ENCODE measurements at places on chromosomes 3 and 15.
A peak's percentile ranks its signal among the peaks of the same experiment; 100 is the strongest.

DNA sequence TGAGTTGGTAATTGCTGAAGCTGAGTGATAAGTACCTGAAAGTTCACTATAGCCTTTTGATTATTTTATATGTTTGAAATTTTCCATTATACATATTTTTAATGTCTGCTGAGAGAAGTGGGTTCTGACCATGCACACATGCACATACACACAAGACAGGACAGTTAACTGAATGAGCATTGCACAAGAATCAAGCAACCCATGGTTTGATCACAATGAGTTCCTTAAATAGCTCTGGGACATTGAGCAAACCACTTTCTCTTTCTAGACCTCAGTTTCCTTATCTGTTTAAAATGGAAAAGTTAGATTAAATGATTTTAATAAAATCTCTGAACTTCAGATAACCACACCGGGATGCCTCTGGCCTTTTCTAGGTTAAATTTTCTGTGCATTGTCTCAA, 26.7 kb downstream of the SNTN start:
- no peak for DNase-seq

- DNase-seq, result no peak
Observed at GRCh38 chr3:123064914-123065313, 1.9 kb upstream of the PDIA5 start.

DNA sequence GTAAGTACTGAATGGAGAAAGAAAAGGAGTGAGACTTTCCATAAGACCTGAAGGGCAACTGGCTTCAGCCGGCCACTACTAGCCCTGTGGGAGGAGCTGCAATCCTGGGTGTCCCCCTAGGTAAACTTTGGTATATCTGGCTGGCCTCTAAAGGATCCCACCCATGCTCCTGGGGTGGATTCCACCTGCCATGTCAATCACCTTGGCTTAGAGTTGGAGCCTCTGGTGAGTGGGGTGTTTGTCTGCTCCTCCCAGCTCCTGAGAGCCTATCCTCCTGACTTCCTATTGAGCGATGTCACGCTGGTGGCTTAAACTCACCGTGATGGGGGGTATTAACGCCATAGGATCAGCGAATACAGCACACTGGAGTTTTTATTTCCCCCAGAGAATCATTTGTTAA, 2.6 kb downstream of the SPTBN5 start:
- DNase-seq, result no peak

GRCh38 chr3:116815831-116816588, 106.4 kb downstream of the TUSC7 start:
- no peak for DNase-seq

GRCh38 chr3:72035606-72036005, 250.7 kb upstream of the PROK2 start:
- no peak for DNase-seq

DNA sequence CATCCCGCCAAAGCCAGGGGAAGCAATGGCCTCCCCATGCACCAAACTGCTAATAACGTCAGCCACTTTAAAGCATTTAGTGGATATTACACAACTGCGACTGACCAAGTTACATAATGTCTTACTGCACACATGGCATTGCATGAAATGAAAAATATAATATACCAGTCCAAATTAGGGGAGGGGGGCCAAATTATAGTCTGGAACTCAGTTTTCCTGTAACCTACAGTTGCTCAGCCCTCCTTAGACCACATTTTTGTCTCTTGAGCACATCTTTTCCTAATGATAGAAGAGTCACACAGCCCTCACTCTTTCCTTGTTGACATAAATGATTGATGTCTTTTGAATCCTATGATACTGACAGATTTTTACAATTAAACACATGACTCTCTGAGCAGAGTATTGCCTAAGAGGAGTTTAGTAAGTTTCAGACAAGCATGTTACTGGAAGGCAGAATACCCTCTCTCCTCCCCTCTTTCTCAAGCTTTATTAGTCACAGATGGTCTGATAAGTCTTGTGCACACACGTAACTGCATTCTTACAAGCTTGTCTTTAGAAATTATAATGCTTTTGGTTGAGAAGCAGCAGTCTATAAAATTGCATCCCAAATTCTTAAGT, 1.1 kb upstream of the PLD1 start:
- DNase-seq, result peak; percentile 97

DNA sequence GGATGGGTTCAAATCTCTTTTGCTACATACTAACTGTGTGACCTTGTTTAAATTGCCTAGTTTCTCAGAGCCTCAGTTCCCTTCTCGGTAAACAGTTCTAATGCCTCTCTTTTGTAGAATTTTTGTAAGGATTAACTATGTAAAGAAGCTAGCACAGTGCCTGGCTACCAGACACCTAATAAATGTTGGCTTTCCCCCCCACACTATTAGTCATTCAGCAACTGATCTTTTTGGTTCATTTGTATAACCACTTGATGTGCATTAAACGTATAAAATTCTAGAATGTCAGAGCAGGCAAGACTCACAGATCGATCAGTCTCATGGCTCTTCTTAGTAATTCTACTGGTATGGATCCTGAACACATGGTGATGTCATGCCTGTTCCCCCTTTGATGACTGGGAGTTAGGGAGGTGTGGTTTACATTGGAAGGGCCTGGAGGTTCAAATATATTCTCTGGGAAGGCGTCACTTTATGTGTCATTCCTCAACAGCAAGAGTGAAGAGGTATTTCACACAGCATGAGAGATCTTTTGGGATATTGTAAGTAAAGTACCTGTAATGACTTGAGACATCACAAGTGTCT, 6.5 kb downstream of the TAGLN3 start:
- DNase-seq, result peak; percentile 69

DNA sequence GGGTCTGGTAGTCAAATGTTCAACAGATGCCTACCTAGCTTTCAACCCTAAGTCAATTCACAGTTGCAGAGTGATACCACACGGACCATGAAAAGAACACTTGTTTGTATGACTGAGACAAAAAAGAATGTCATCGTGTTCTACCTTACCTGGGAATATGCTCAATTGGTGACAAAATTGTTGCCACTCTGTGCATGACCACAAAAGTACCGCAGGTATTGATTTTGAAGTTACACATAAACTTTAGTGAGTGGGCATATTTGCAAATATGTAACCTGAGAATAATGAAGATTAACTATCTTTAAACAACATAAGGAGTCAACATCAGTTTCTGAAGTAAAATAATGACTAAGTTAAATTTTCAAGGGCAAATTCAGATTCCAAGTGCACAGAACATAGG, 53.4 kb upstream of the SNRPN start:
- DNase-seq, result no peak

DNA sequence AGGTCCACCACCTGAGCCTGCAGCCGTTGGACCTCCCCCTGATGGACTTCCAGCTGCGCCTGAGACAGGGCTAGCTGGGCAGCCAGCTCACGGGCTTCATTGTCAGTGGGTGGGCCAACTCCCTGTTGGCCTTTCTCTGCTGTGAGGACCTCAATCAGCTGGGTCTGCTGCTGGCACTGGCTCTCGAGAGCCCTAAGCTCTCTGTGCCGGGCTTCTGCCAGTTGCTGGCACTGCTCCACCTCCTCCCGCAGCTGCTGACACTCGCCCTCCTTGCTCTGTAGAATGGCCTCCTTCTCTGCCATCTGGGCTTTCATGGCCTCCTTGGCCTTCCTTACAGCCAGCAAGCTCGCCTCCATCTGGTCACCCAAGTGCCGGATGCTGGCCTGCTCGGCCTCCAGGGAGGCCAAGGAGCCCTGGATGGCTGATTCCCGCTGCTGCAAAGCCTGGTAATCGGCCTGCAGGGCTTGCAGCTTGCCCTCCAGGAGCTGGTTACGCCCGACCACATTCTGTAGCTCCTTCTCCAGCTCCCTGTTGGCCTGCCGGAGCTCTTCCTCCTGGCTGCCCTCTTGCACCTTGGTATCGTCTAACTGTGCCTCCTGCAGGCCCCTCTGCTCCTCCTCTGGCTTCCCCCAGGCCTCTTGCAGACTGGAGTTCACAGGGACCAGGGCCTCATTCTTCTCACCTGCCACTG, 23.8 kb downstream of the CXCR6 start:
- no peak for DNase-seq

- DNase-seq, result no peak
Observed at GRCh38 chr15:94042180-94042928, 189.0 kb upstream of the MCTP2 start.

GRCh38 chr15:58229297-58229768, 91.2 kb downstream of the AQP9 start:
- no peak for DNase-seq

DNA sequence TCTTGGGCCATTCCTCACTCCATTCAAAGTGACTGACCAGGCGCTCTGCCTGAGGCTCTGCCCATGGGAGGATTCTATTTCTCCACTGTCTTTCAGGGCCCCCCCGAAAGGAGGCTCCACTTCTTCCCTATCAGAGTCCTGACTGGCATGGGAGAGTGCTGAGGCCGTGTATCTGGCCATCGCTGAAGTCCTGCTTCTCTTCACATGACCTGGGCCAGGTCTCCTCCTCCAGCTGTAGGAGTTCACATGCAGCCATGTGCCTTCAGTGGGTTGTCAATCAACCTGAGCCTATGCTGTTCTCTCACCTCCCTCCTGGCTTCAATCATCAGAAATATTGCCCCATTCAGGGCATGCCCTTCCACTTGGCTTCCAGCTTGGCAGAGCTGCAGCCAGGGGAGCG, 12.8 kb upstream of the APBA2 start:
- no peak for DNase-seq

DNA sequence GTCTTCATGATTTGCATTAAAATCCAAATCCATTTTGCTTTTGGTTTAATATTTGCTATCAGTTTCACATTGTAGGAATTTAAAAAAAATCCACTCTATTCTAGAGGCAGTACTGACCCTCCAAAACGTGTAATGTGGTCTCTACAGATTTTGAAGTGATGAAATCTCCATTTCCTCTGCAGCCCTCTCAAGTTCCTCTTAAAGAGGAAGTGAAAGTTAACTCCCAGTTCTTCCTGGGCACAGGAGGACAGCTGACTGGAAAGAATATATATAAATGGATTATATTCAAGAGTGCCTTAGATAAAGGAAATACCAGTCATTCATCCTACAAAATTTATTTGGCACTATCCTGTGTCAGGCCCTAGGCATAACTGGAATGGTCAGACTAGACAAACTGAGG, 83.5 kb upstream of the PLCL2 start:
- no peak for DNase-seq

DNA sequence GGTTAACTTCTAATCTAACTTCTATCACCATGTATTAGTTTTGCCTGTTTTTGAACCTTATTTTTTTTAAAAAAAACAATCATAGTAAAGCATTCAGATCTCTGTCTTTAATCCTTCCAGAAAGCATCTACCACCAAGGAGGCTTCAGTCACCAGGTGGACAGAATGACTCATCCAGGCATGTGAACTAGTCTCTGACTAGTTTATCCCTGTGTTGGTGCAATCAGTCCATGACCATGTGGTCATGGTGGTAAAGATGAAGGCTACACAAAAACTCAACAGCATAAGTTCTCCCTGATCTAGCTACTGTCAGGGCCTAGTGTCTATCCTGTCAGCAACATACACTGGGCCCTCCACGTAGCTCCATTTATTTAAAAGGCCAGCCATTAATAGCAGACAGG, 750.6 kb downstream of the AGBL1 start:
- DNase-seq, result no peak

- DNase-seq, result no peak
Observed at GRCh38 chr3:34077417-34078195, 279.2 kb downstream of the PDCD6IP start.

- DNase-seq, result no peak
Observed at GRCh38 chr3:72944696-72945095, 51.9 kb upstream of the PPP4R2 start.

DNA sequence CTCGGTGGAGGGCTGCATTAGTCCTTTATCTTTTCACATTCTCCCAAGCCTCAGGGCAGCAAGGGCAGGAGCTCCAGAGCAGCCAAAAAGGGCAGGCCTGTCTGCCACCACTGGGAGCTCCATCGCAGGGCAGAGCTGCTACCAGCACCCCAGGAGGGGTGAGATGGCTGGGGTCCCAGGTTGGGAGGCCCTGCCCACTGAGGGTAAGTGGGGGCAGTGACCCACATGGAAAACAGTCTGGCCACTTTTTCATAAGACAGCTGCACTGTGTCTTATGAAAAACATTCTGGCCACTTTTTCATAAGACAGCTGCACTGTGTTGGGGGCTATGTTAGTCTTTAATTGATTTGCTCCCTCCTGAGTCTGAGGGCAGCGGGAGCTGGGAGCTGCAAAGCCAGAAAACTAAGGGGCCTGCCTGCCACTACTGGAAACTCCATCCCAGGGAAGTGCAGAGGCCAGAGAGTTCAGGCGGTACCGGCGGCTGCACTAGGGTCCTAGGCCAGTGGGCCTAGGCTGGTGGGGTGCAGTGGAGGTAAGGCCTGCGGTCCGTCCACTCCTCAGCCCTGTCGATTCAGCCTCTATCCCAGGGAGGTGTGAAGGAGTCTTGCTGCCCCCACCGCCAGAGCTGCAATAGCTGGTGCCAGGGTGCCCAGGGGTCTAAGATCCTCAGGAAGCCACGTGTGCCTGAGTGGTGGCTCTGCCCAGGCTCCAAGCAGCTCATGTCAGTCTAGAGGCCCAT, 45.4 kb downstream of the TMCO5A start:
- no peak for DNase-seq

GRCh38 chr3:32203854-32204253, 34.6 kb upstream of the CMTM8 start:
- DNase-seq, result peak; percentile 31

- no peak for DNase-seq
Observed at GRCh38 chr3:12148183-12148940, 10.3 kb downstream of the TIMP4 start.

DNA sequence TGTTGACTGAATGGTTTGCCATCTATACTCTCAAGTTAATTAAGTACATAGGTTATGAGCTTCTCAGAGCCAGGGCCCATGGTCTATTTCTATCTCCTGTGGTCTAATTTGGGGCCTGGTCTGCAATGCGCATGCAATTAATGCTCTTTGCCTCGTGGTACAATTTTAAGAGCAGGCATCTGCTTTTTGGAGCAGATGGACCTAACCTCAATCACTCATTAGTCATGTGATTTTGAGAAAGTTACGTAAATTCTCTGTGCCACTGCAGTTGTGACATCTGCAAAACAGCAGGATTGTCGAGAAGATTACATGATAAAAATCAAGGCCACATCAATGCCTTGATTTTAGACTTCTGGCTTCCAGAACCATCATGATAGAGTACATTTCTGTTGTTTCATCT, 543.7 kb upstream of the ADAMTS9 start:
- no peak for DNase-seq

Data from HCEC 1CT (cell line).